NCI-H510A (cell line): ENCODE measurements at places on chromosomes 2 and 18.

GRCh38 chr18:52435301-52435700 lies 95.3 kb downstream of the DCC start:
- no peak for DNase-seq

DNA sequence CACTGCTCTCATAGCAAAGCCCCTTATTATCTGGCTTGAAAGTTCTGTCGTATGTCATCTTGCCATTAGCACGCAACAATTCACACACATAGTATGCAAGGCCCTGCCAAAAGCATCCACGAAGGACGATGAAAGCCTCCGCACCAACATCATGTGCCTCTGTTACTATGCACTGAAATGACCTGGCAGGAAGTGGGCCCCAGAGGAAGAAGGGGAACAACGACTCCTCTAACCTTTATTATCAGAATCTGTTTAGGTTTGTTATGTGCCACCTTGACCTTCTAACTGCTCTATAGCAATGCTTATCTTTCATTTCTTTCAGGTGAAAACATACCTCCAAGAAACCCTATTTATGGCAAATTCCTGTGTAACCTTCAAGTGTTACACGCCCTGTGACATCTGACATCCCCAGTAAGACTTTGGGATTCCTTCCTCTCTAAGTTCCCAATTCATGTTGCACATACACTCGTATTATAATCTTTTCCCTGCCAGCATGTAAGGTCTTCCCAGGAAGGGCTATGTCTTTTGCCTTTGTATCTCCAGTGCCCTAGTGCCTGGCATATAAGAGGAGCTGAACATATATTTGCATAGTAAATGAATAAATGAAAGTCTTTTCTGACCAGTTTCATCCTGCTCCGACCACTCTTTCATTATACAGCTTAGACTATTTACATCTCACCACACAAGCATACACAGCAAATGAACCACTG lies 7.0 kb upstream of the NDUFV2 start:
- no peak for DNase-seq

DNA sequence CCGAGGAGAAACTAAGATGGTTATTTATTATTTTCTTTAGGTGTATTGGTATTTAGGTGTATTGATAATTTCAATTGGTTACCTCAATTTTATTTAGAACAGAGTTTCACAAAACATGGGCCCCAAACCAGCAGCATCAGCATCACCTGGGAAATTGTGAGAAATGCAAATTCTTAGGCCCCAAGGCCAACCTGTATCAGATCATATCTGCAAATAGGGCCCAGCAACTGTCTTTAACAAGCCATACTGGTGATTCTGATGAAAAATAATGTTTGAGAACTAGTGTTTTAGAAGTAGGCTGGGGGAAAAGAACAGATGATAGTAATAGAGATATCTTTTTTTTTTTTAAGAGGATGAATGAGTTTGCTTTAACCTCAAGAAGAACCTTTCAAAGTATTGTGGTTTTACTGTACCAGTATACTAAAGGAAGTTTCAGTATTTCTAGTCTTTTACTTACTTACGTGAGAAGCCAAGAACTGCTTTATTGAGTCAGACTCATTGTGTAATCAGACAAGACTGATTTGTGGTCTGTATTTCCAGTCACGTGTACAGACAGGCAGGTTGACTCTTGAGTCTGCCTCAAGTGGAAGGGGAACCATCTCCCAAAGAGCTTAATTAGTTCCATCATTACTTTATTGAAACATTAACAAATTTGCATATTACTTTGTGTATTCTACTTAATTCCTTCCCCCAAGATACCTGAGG lies 60.4 kb upstream of the GAREM1 start:
- DNase-seq = peak; percentile 47

DNA sequence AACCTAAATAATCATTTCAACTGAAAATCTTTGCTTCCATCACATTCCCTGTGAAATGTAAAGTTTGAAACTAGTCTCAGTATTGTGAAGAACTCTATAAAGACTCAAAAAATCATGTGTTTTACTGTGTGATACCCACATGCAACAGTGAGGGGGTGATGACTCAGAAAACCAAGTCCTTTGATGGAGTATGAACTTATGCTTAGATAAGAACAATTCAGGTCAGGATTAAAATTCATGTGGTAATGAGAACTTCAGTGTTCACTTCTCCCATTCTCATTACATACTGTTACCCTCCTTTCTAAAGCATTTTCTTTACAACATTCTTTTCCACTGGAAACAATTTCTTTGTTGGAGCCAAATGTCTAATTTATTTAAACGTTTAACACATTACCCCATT lies 360.2 kb downstream of the FSIP2 start:
- DNase-seq = no peak

GRCh38 chr2:31992025-31992579 lies 18.7 kb downstream of the MEMO1 start:
- DNase-seq = no peak

DNA sequence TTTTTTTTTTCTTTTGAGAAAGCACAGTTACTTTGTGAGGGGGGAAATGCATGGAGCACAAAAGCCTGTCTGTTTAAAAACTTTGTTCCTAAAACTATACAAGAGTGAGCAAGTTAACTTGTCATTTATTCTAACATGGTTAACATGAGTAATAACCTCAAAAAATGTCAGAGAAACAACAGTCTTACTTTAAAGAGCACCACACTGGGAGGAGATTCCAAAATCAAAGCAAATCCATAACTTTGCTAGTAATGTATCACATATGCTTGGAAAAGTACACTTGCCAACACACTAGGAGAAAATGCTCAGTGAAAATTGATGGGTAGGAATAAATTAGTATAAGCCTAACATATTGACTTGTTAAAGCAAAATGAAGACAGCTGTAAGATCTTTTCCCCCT lies 157.1 kb downstream of the PRPF40A start:
- DNase-seq = no peak

DNA sequence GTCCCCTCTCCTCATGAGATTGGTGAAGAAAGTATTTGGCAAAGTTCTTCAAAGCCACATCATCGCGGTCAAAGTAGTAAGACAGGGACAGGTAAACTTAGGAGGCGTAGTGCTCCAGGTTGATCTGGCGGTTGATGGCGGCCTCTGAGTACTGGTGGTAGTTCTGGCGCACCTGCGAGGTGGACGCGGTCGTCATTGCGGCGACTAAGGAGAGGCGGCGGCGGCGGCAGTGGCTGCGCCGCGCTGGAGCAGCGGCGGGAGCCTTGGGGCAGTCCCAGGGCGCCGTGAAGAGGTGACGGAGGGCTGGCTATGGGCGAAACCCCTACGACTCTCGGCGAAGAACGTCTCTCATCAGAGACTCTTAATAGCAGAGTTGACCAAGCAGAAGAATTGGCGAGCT lies 107.2 kb upstream of the UBE2E3 start:
- DNase-seq = no peak

- DNase-seq = no peak
Observed at GRCh38 chr2:25972049-25972823, 10.1 kb downstream of the KIF3C start.

DNA sequence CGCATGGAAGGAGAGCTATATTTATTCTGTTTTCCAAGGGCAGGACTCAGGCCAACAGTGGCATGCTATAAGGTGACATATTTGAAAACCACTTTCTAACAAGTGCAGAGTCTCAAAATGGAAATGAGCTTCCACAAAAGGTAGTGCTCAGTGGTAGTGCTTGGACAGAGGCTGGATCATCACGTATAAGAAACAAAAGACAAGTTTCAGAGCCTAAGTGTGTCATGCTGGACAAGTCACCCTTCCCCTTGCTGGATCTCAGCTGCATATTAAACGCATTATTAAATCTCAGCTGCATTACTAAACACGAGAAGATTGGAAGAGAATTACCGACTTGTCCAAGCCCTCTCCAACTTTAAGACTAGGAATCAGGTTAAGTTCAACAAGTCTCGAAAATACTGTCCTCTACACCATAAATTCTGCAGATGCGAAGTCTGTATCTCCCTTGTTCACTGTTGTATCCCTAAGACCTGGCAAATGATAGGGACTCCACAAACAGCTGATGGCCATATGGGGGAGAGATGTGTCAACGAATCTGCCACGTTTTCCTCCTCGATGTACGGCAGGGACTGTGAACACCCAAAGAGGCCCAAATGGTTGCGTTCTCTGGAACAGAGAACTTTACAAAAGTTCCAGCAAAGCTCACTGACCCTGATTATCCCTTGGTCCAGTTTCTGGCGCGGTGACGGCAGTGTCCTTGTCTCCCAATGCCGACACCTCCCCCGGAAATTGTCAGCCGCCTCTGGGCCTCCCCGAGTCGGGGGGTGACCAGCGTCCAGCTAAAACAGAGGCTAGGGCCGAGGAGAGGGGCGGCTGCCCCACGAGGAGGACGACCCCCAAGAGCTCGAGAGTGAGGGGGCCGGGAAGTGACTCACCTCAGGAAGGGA lies 611 bp downstream of the NOL10 start:
- no peak for DNase-seq

DNA sequence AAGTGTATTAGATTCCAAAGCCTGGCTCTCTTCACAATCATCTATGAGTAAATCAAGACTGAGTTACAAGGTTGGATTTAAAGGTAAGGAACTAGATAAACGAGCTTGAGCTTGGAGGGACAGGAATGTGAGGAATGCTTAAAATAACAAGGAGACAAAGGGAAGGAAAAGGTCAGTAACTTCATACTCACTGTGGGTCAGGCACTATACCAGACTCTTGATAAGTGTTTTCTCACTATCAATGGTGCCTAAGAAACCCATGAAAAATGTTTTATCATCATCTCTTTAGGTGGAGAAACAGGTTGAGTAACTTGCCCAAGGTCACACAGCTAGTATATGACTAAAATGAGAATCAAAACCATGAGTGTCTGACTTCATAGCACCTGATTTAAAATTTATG lies 212.1 kb downstream of the CDH2 start:
- DNase-seq = no peak

DNA sequence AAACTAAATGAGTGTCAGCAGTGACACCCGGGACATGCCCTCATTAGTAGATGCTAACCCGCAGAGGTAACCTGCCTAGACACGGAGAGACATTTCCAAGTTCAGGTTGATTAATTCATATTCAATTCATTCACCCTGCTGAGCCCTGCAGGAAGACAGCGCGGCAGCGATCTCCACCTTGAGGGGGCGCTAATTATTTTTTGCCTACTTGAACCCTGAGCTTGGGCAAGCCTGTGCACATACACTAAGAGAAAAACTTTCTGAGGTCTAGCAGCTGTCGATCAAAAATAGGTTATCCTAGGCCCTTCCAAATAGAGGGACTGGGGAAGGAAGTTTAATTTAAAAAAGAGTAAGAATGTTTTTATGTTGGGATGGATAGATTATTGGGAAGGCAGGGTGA lies 1.3 kb upstream of the LYPD6 start:
- no peak for DNase-seq

DNA sequence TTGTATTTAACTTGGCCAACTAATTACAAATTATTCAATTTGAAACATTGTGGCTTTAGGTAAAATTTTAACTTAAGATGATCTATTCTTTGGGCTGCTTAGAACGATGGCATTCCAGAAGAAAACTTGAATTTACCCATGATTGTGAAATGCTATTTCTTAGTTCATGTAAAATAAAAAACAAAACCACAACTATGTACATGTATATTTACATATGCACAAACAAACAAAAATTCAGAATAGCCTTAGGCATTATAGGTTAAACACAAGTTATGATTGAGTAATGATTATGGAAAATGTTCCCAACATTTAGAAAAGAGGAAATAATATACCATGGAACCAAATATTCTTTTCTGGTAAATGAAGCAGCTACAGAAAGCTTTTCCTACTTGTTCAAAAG lies 3.5 kb upstream of the SMCHD1 start:
- DNase-seq = no peak

- no peak for DNase-seq
Observed at GRCh38 chr18:36942264-36942663, 113.3 kb downstream of the KIAA1328 start.

DNA sequence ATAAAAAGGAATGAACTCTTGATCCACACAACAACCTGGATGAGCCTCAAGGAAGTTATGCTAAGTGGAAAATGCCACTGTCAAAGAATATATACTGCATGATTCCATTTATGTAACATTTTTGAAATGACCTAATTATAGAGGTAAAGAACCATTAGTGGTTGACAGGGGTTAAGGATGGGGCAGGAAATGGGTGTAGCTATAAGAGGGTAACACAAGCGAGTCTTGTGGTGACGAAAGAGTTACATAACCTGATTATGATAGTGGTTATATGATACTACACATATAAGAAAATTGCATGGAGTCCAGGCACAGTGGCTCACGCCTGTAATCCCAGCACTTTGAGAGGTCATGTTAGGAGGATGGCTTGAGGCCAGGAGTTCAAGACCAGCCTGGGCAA lies 346.6 kb upstream of the PKDCC start:
- no peak for DNase-seq

DNA sequence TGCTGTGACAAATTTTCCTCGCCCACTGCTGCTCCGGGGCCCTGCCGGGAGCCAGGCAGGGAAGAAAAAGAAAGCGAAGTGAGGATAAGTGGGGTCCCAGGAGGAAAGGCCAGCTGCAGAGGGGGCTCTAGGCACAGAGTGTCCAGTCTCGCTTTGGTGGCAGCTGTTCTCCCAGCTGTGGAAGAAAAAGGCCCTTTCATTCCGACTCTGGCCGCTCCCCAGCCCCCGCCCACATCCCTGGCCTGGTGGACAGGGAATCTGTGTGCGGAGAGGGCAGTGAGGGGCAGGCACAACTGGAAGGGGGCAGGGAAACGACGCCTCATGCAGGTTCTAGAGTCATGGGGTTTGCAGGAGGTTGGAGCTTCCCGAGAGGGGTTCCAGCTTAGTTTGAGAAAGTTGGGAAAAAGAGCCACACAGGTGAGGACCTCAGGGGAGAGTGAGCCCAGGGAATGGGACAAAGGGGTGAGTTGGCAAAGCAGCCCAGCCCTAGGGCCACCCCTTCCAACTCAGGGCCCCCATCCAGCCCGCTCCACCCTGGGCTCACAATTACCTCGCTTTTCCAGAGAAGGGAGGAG lies 1.8 kb downstream of the RTKN start:
- DNase-seq = no peak

DNA sequence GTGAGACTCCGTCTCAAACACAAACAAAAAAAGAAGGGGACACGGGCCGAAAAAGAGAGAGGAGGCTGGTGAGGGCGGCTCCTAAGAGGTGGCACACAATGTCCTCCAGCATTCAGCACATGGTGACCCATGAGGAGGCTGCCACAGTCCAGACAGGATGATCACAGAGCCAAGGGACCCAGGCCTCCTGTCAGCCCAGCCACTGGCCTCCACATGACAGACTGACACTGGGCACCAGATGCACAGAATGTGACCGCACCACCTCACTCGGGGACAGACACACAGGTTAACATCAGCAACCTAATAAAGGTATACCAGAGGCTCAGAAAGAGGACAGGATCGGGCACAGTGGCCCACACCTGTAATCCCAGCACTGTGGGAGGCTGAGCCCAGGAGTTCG lies 21.0 kb downstream of the PASK start:
- no peak for DNase-seq

- no peak for DNase-seq
Observed at GRCh38 chr18:10950080-10950875, 199.1 kb downstream of the PIEZO2 start.
